ENCODE measurements at places on chromosomes 2 and 18. TPM values are rescaled to one million over a fixed set of nuclear protein-coding genes. Genes with fewer than 3 reads are reported as not detected.

DNA sequence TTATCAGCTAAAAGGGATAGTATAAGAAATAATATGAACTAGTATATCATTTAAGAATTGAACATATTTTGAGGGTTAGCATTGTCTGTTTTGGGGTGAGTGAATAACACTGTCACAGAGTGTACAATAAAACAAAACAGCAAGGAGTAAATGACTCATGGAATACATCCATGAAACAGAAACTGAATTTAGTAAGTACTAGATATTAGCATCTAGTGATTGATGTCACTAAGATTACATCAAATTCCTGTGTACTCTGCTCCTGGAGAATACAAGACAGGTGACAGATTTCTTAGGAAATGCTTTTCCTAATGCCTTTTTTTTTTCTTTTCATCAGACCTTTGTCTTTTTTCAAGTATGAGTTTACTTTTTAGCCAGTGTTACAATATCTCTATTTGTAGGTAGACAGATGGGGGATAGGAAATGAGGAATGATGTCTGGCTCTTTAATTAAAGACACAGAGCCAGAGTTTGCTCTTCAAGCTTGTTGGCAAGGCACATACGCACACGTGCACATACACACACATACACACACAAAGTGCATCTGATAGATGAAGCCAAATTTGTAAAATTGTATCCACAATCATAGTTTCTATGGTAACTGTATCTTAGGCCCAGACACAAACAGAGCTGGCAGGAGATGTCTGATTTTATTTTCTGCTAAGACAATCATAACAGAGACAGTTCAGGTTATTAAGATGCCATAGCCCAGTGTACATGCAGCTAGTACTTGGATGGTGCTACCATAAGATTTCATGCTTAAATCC, 138.2 kb upstream of the NRP2 start:
- H3K4me3 ChIP-seq = no peak overlapping the region
- no peaks in the 10 kb centered on the region for H3K36me3 ChIP-seq
- H3K27ac ChIP-seq = no peak overlapping the region
- no peak for DNase-seq
- peaks cover 25% of the 10 kb centered on the region for H3K4me1 ChIP-seq

GRCh38 chr2:127621981-127622431, 23.9 kb upstream of the GPR17 start:
- DNase-seq = no peak
- no peaks in the 10 kb centered on the region for H3K4me1 ChIP-seq
- H3K27ac ChIP-seq = no peak overlapping the region
- no peaks in the 10 kb centered on the region for H3K27me3 ChIP-seq

DNA sequence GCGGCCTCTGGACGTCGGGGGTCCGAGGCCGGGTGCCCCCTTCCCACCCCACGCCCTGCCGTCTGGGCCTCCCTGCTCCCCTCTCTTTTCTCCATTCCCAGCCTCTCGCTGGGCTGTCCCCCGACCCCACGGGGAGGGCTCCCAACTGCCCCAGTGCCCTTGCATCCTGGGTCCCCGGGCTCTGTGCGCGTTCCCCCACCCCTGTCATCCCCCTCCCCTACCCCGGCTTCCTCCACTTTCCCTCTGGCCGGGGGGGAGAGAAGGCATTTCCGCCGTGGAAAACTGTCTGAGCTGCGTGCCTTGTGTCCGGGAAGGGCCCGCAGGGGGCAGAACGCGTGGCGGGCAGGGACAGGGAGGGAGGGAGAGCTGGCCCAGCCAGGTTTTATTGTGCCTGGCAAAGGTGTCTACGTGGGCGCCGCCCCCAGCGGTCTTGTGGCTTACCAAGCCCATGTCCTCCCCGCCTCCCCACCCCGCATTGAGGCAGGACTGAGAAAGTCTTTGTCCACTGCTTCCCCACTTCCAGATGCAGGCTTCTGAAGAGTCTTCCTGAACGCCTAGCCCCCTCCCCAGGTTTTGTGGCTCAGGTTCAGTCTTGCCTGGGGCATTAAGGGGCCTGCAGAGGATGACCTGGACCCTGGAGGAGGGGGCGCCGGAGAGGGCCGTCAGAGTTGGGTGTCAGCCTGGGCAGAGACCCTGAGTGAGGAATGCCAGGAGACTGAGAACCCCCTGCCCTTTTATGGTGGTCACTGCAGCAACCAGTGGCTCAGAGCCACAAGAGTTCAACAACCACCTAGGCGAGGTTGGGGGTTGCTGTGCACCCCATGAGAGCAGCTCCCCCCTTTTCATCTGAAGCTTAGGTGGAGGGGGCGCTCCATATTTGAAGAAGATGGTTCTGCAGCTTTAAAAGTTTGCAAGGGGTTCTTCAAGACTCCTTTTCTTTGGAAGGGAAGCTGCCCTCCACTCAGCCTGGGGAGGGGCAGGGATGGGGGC, 1.3 kb downstream of the ITM2C start:
- H3K27ac ChIP-seq = peak overlapping the region; percentile 63
- H3K36me3 ChIP-seq = no peaks in the 10 kb centered on the region
- no peak for DNase-seq
- no peaks in the 10 kb centered on the region for H3K27me3 ChIP-seq

DNA sequence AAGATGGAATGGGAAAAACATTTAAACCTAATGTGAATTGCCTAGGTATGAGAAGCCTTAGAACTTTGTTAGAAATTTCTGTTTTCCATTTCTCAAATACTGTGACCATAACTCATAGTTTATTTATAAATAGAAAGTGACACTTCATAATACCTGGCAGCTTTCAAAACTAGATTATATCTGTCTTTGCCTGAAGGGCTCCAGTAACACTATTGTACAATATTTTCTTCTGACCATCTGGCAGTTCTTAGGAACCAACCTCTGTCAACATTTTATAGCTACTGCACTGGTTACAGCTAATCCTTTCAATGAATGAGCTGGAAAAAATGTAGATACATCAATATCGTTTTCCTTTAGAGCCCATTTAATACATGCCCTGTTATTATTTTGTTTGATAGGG, 237.4 kb downstream of the CAMKMT start:
- H3K4me3 ChIP-seq = no peak overlapping the region
- H3K36me3 ChIP-seq = no peaks in the 10 kb centered on the region
- H3K27ac ChIP-seq = no peak overlapping the region
- no peak for DNase-seq

GRCh38 chr2:105880637-105881036, 135.9 kb downstream of the NCK2 start:
- no peaks in the 10 kb centered on the region for H3K36me3 ChIP-seq
- H3K4me3 ChIP-seq = no peak overlapping the region
- no peak overlapping the region for H3K27ac ChIP-seq
- no peaks in the 10 kb centered on the region for H3K27me3 ChIP-seq
- no peak for DNase-seq

DNA sequence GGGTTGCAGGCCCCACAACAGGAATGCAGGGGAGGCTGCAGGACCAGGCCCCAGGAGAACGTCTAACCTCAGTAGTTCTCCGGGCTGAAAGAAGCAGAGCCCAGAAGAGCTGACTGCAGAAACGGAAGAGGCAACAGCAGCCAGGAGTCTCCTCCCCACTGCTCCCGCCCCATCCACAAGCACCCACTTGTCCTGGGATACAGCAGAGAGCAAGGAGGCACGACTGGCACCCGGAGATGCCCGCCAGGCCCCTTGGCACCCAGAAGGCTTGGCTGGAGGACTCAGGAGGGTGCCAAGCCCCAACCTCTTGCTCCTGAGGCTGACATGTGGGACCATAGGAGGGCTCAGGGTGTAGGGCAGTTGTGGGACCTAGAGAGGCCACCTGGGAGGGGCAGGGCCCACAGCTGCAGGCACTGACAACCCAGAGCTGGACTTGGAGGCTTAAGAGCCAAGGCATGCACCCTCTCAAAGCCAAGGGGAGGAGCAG, 29.0 kb upstream of the TNS1 start:
- no peaks in the 10 kb centered on the region for H3K27me3 ChIP-seq
- peak overlapping the region; percentile 44 for H3K27ac ChIP-seq
- no peaks in the 10 kb centered on the region for H3K36me3 ChIP-seq
- peaks cover 10% of the 10 kb centered on the region for H3K4me1 ChIP-seq
- no peak overlapping the region for H3K4me3 ChIP-seq
- no peak for DNase-seq

- no peaks in the 10 kb centered on the region for H3K27me3 ChIP-seq
- H3K27ac ChIP-seq = no peak overlapping the region
- H3K36me3 ChIP-seq = no peaks in the 10 kb centered on the region
- no peak for DNase-seq
- H3K4me1 ChIP-seq = no peaks in the 10 kb centered on the region
- no peak overlapping the region for H3K4me3 ChIP-seq
Observed at GRCh38 chr2:75268112-75268511, 68.8 kb upstream of the TACR1 start.

DNA sequence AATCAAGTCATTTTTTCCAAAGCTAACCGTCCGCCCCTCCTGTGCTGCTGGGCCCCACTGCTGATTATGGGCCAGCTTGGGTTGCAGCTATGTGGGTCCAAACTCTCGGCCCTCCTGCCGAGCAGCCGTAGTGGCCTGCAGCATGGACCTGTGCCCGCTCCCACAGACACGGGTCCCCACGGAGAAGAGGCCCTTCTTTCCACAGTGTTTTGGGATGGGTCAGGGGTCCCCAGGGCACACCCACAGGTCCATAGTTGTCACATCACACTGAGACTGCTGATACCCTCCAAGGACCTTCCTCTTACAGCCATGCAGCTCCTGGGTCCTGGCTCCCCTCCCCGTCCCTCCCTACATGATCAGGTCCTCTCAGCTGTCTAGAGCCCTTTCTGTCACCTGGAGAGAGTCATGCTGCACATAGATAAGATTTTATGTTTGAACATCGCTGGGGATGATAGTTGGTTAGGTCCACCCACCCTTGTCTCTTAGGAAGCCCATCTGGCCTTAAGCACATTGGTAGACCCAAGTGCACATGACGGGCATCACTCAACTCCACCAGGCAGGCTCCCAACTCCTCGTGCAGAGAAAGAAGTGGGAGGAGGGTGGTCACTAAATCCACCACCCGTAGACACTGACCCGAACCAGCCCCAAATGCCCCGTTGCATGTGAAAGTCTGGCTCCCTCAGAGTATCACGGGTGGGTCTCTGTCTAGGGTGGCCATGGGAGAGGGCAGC, 17.5 kb downstream of the GPR55 start:
- no peaks in the 10 kb centered on the region for H3K36me3 ChIP-seq
- no peak overlapping the region for H3K27ac ChIP-seq
- no peaks in the 10 kb centered on the region for H3K4me1 ChIP-seq

GRCh38 chr2:125983364-125983763, 672.6 kb upstream of the GYPC start:
- no peaks in the 10 kb centered on the region for H3K27me3 ChIP-seq
- H3K4me1 ChIP-seq = no peaks in the 10 kb centered on the region
- no peaks in the 10 kb centered on the region for H3K36me3 ChIP-seq

DNA sequence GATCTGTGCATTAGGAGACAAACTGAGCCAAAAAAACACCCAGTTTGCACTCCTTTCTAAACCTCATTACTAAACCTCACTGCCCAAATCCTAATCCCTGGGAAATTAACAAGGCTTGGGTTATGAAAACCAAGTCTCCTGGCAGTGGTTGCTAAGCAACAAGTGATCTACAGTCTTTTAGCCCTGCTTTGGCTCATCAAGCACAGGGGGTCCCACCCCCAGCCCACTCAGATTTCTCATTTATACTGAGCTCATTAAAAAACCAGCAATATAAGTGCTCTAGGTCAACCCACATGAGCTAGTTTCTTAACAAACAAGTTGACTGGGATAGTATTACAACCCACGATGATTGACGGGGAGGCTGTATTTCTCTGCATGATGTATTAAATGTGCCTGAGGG, 18.4 kb downstream of the DNER start:
- no peak overlapping the region for H3K27ac ChIP-seq
- H3K36me3 ChIP-seq = no peaks in the 10 kb centered on the region
- no peaks in the 10 kb centered on the region for H3K27me3 ChIP-seq
- H3K4me1 ChIP-seq = no peaks in the 10 kb centered on the region
- DNase-seq = no peak

GRCh38 chr2:73053316-73054114, 18.0 kb downstream of the SFXN5 start:
- H3K4me1 ChIP-seq = no peaks in the 10 kb centered on the region
- H3K4me3 ChIP-seq = no peak overlapping the region
- no peak for DNase-seq
- no peak overlapping the region for H3K27ac ChIP-seq
- peaks cover 18% of the 10 kb centered on the region for H3K36me3 ChIP-seq
- no peaks in the 10 kb centered on the region for H3K27me3 ChIP-seq

GRCh38 chr2:166068981-166069380, 58.8 kb downstream of the SCN1A start:
- no peak overlapping the region for H3K27ac ChIP-seq
- no peaks in the 10 kb centered on the region for H3K27me3 ChIP-seq

LIMS4 gene
- 24.6 TPM for total RNA-seq

SCN3A gene
- 6.0 TPM for total RNA-seq

EGR4 gene
- not detected for total RNA-seq

IL1B gene
- 6.2 TPM for total RNA-seq

Measured in thoracic aorta (tissue), 2 donors.